NCI-H187 treated with DMSO at 0.1 percent for 48 hours (cell line): ENCODE measurements at places on chromosomes 12 and 14.

- no peak for DNase-seq
These were observed 80.4 kb upstream of the KCNA1 start for GRCh38 chr12:4829161-4829792.

GRCh38 chr14:31265701-31266398 is 58.3 kb upstream of the HECTD1 start:
- no peak for DNase-seq

- DNase-seq: no peak
These were observed 2.6 kb downstream of the MLXIP start for GRCh38 chr12:122081083-122081696.

GRCh38 chr12:43108656-43109055 is 443.3 kb downstream of the ADAMTS20 start:
- DNase-seq: no peak

- no peak for DNase-seq
These were observed 96.2 kb upstream of the PDE3A start for GRCh38 chr12:20272161-20272560.

- DNase-seq: no peak
These were observed 10.8 kb upstream of the ACTR6 start for GRCh38 chr12:100189636-100190394.

- no peak for DNase-seq
These were observed 79.5 kb downstream of the PIK3C2G start for GRCh38 chr12:18340786-18341185.

GRCh38 chr12:70919597-70920035 is 922 bp downstream of the PTPRR start:
- no peak for DNase-seq

DNA sequence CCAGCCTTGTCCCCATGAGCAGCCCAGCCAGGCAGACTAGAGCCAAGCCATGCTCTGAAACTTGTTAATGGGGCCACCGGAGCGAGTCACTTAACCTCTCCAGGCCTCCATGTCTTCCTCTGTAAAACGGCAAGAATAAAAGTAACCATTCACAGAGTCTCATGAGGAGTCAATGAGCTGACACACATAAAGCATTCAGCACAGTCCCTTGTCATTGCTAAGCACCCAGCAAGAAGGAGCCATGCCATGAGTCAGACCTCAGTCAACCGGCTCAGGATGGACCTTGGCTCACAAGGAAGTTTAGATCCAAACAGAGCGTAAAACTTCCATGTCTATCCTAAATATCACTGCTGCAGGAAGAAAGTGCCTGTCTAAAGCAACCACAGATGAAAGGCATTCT is 10.6 kb downstream of the FICD start:
- DNase-seq: no peak

GRCh38 chr12:18581232-18581962 is 156.4 kb downstream of the PLCZ1 start:
- DNase-seq: no peak

DNA sequence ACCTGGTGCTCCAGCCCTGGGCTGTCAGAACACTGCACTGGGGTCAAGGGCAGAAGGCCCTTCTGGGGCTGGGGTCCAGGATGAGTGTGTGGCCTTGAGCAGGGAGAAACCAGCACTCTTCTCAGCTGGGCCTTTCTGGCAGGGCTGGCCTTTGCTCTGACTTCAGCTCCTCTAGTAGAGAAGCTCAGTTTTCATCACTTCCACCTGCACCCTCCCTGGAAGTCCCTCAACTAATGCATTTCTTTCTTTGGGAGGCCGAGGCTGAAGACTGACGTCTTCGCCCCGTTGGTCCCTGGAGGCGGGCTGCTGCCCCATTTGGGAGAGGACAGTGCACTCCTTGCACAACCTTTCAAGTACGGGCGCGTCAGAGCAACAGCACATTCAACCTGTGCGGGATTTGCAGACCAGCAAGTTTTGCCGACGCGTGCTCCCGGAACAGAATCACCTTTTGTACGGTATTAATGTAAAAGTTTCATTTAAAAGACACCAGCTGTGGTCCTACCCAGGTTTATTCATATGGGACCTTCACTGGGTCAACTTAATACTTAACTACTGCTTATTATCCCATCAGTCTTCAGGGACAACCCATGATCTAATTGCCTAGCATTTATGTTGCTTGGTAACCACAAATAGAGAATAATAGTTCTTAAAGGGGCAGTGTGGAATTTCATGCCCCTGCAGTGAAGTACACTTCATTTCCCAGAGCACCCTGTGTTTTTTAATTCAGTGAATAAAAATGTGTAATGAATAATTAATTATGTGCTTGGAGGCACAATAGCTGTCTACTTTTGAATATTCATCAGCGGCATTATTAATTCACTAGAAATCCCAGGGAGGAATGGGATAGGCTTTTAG is 134.8 kb upstream of the VRK1 start:
- no peak for DNase-seq

- no peak for DNase-seq
These were observed 17.4 kb upstream of the GALNT16 start for GRCh38 chr14:69242311-69243224.

- DNase-seq: no peak
These were observed 1.6 kb downstream of the FAM234B start for GRCh38 chr12:13045816-13046215.
